ENCODE measurements at places on chromosomes 2 and 18.

- DNase-seq, result no peak
Measured at GRCh38 chr2:221337957-221338685, 234.0 kb downstream of the EPHA4 start.

DNA sequence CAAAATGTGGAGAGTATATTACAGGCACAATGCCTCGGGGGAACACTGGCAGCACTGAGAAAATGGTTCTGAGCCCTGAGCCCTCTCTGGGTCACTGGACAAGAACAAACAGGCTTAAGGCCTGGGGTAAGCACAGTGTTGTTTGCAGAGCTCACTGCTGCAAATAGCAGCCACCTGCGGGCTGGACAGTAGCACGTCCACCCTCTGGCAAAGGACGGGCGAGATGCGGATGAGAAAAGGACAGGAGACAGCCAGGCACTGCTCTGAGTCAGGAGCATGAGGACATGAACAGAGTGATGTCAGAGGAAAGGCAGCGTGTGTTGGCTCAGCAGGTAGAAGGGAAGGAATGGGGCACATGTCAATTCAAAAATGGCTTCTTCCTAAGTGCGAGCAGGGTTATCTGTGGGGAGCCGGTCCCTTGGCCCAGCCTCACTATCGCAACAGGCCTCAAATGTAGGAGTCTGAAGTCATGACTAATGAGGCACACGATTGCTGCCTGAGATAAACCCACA is 25.9 kb upstream of the NEB start:
- no peak for DNase-seq

DNA sequence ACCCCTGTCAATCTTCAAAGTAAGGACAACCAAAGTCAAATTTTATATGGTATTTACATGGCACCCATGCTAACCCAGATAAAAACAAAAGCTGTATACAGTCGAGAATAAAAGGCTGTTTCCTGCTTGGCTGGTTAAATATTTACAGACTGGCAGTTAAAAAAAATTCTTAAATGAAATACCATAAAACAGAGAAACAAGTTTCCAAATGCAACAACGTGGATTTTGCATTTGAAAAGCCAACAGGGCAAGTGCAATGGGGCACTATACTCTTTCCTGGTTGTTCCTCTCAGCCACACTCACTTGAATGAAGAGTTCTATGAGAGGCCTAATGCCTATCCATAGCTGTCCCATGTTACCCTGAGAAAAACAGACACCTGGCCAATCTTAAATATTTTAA is 6.1 kb upstream of the NR4A2 start:
- DNase-seq, result no peak

DNA sequence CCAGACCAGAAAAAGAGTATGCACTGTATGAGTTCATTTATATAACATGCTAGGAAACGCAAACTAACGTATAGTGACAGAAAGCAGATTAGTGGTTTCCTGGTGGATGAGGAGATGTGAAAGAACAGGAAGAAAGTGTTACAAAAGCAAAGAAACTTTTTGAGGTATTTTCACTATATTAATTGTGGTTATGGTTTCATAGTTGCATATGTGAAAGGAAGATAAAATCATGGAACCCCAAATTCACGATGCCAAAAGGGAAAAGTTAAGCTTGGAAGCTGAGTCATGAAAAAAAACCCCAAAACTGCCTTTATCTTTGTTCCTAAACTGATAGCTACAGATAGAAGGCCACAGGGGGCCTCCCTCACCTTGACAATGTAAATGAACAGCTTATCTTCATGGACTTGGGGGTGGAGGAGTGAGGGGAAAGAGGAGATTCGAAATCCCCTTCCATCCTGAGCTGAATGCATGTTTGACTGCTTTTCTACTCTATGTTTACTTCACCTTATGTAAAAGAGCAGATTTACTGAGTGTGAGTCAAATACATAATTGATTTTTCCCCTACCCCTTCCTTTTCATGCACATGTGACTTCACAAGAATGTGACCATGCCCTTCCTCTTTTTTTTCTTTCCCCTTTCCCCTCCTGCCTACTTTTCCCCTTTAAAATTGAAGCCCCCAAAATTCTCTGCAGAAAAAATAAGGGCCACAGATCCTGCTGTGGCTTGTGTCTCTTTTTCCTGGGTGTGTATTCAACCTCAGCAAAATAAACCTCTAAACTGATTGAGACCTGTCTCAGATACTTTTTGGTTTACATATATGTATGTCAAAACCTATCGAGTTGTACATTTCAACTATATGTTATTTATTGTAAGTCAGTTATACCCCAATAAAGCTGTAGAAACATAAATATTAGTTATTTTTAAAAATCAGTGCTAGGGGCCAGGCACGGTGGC is 100.1 kb upstream of the TLK1 start:
- no peak for DNase-seq

- DNase-seq, result no peak
Measured at GRCh38 chr2:62785216-62785615, 79.7 kb downstream of the EHBP1 start.

DNA sequence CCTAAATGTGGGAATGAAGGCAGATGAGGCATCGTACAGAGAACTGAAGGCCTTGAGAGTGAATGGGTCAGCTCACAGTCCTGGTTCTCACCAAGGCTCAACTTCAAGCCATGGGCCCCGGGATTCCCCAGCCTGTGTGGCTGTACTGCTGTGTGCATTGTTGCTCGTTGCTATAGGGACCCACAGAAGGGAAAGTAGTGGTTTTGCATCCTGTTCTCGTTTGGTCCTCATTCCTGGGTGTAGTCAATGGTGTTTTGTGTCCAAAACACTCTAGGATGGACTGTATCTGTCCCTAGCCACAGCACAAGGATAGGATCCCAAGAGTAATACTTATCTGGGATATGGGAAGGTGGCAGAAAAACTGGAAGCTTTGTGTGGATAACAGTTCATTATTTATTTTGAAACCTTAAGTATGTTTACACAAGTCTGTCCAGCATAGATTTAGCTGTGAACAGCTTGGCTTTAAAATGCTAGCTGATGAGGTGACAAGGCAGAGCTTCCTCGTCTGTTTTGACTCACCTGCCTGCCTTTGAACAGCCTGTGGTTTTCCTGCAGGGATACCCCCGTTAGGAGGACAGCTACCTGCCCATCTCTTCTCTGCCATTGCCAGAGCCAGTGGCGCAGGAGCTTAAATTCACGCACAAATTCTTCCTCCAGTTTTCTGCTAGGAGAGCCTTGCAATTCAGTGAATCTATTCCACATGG is 85.0 kb downstream of the WDSUB1 start:
- DNase-seq, result no peak

GRCh38 chr18:76466410-76466991 is 28.5 kb downstream of the ZNF516 start:
- no peak for DNase-seq

DNA sequence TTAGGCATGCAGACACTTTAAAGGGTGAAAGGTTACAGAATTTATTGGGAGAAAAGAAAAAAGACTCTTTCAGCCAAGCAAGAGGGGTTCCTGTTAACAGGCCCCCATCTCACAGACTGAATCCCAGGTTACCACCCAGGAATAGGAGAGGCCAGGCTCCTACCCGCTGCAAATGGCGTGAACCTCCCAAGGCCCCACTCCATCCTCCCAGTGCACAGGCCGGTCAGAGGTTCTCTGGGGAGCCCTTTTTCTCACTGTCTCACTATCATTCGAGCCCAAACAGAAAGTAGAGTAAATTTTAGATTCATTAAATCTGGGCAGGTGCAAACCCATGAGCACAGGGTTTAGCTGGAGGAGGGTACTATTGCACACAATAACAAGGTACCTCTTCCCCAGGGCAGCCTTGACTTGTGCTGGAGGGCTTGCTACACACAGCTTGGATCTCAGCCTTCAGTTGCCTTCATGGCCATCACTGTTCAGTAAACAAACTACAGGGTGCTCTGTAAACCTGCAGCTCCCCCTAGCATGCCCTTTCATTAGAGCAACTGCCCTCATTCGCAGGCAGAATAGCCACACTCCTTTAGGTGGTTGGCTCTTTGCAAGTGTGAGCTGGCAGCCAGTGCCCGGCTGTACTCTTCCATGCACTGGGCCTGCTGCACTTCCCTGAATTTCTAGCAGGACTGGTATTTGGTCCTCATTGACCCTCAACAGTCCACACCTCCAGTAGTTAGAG is 7.3 kb upstream of the PLEK start:
- peak; percentile 53 for DNase-seq

DNA sequence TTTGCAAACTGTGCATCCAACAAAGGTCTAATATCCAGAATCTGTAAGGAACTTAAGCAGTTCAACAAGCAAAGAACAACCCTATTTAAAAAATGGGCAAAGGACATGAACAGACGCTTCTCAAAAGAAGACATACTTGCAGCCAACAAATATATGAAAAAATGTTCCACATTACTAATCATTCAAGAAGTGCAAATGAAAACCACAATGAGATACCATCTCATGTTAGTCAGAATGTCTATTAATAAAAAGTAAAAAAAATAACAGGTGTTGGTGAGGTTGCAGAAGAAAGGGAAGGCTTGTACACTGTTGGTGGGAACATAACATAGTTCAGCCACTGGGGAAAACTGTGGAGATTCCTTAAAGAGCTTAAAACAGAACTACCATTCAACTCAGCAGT is 126.2 kb downstream of the NAT8 start:
- DNase-seq, result no peak

GRCh38 chr2:75646090-75646582 is 447 bp upstream of the MRPL19 start:
- DNase-seq, result no peak

- DNase-seq, result no peak
Measured at GRCh38 chr18:7950380-7951136, 383.4 kb downstream of the PTPRM start.

- DNase-seq, result no peak
Measured at GRCh38 chr2:64550042-64550441, 25.9 kb downstream of the AFTPH start.

GRCh38 chr2:40556739-40557138 is 104.8 kb upstream of the SLC8A1 start:
- no peak for DNase-seq

DNA sequence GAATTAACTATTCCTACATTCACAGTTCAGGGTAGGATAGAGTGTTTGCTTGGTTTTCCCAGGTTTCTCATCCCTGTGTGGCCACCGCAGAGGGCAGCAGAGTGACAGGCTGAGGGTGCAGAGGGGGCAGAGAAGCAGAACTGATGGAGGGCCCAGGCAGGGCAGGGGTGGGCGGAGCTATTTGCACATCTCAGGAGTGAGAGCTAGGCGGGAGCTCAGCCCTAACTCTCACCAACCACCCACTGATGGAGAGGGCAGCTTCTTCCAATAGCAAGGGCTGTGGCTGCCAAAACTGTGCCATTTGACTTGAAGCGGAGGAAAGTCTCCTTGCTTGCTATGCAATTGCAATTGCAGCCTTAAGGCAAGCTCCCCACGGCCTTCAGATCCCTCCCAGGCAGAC is 12.0 kb upstream of the DARS1 start:
- DNase-seq, result no peak

DNA sequence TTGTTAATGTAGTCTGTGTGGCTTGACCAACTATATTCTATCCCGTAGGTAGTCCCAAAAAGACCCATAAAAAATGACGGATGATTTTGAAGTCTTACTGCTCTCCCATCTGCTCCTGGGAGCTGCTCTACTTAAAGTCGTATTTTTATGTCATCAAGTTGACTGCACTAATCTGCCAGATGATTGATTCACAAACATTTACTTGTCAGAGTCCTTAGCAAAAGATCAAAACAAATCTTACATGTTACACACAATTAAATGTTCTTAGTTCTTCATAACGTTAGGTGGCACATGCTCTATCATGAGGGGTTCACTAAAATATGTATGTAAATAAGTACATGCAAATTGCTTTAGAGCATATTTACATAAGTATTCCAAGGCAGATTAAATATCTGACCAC is 498.3 kb upstream of the LRRTM4 start:
- no peak for DNase-seq

DNA sequence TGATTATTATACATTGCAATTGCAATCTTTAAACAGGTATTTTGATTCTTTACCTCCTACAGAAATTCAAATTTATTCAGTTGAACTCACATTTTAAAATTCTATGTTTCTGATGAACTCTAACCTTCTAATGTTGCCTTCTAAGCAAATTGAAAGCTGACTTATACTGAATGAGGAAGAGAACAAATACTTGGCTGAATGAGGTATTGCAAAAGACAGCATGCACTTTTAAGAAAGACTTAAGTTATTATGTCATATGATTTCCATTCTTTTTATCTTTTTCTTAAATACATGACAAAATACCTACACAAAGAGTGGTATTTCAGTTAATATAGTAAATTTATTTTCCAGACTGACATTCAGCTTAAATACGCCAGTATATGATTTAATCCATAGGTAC is 64.7 kb downstream of the FAM228A start:
- DNase-seq, result no peak

- DNase-seq, result no peak
Measured at GRCh38 chr2:189465478-189465877, 24.2 kb downstream of the WDR75 start.

DNA sequence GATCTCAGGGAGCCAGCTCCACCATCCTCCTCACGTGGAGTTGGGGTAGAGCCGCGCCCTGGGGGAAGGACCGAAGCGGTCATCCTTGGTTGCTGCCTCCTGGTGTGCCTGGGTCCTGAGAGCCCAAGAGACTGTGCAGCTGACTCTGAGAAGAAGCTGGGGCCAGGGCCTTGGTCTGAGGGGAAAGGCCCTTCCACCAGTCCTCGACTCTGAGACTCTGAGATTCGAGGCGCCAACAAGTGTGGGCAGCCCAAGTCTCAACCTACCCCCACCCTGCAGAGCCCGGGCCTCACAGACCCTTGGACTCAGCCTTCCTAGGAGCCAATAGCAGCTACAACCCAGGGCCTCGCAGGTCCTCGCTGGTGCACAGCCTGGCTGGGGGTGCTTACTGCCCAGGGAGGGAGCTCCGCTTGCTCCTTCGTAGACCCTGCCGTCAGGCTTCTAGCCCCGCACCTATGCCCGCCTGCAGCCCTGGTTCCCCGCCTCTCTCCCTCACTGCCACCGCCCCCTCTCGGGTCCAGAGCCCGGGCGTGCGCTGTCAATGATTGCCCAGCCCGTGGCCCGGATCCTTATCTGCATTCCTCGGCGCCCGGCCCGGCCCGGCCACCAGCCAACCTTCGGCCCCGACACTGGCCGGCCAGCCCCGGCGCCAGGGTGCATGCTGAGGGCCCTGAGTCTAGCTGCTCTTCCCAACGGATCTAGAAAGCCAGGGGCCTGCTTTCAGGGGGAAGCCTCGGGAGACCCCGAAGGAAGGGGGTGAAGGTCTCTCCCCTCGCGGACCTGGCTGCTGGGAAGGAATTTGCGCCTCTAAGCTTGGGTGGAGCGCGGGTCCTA is 2.0 kb downstream of the IHH start:
- peak; percentile 74 for DNase-seq

GRCh38 chr2:150320608-150321007 is 166.9 kb downstream of the RND3 start:
- no peak for DNase-seq

DNA sequence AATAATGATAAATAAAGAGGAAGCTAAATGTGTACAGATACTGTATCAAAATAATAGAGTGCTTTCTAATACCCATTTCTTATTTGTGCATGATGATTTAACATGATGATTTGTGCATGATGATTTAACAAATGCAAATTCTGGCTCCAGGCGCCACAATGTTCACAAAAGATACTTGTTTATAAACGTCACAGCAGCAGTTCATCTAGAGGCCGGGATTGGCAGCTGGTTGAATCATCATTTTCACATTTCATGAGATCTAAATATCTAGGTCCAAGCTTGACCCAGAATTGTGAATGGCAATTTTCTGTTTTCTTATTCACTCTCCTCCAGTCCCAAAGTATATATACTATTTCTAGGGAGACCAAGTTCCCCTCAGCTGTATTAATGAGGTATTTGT is 322.0 kb downstream of the SUCLG1 start:
- DNase-seq, result no peak

- no peak for DNase-seq
Measured at GRCh38 chr18:26764586-26764985, 100.9 kb downstream of the AQP4 start.

- no peak for DNase-seq
Measured at GRCh38 chr18:48249854-48250253, 159.3 kb downstream of the ZBTB7C start.
